ENCODE measurements at places on chromosomes 4 and X. TPM values are rescaled to one million over a fixed set of nuclear protein-coding genes. Genes with fewer than 3 reads are reported as not detected.

- H3K27ac ChIP-seq: no peak overlapping the region
- no peaks in the 10 kb centered on the region for H3K27me3 ChIP-seq
- H3K4me1 ChIP-seq: no peaks in the 10 kb centered on the region
- no peak overlapping the region for H3K4me3 ChIP-seq
- no peaks in the 10 kb centered on the region for H3K36me3 ChIP-seq
Measured at GRCh38 chrX:109760922-109761250, 27.8 kb upstream of the ACSL4 start.

DNA sequence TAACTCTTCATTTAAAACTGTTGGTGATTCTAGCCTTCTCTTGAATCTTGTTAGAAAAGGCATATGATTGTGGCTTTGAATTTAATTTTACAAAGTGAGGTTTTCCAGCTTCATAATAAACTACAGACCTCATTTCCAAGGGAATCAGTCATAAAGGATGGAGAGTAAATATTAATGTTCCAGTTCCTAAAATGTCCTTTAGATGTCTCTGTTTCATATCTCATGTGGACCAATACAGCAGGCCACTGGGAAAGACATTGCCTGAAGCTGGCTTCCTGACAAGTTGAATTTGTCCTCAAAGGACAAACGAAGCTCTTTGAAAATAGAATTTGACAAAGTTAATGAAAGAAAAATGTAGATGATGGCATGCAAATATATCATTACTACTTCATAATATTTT, 125.4 kb downstream of the ZNF330 start:
- no peak overlapping the region for H3K27ac ChIP-seq
- H3K4me1 ChIP-seq: peaks cover 35% of the 10 kb centered on the region
- DNase-seq: no peak
- no peaks in the 10 kb centered on the region for H3K36me3 ChIP-seq
- no peaks in the 10 kb centered on the region for H3K27me3 ChIP-seq

TLR1 gene
- total RNA-seq: 1.3 TPM

- H3K4me1 ChIP-seq: no peaks in the 10 kb centered on the region
- DNase-seq: no peak
Measured at GRCh38 chr4:43251841-43252240, 359.3 kb downstream of the GRXCR1 start.

- H3K36me3 ChIP-seq: no peaks in the 10 kb centered on the region
- no peaks in the 10 kb centered on the region for H3K27me3 ChIP-seq
- no peak overlapping the region for H3K4me3 ChIP-seq
- H3K4me1 ChIP-seq: peaks cover 26% of the 10 kb centered on the region
Measured at GRCh38 chrX:18543738-18544137, 118.3 kb downstream of the CDKL5 start.

DNA sequence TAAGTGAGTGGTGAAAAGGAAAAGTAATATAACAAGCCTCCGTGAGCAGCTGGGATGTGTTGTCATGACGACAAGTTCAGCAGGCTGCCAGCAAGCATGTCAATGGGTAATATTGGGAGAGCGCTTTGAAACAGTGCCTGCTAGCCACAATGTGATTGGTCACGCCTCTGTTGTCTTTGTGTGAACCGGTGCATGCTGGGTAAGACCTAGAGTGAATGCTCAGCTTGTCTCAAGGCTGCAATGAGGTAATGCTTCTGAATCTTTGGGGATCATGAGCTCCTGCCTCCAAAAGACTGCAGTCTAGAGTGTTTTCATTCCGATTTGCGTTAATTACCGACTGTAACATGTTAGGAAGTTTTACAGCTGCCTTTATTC, 54.9 kb downstream of the STOX2 start:
- no peak overlapping the region for H3K27ac ChIP-seq
- H3K27me3 ChIP-seq: no peaks in the 10 kb centered on the region
- DNase-seq: peak; percentile 48
- no peaks in the 10 kb centered on the region for H3K4me1 ChIP-seq
- H3K36me3 ChIP-seq: no peaks in the 10 kb centered on the region

GRCh38 chr4:19358015-19358414, 893.7 kb upstream of the SLIT2 start:
- H3K27ac ChIP-seq: no peak overlapping the region
- H3K4me3 ChIP-seq: no peak overlapping the region
- H3K36me3 ChIP-seq: no peaks in the 10 kb centered on the region
- no peaks in the 10 kb centered on the region for H3K4me1 ChIP-seq
- H3K27me3 ChIP-seq: no peaks in the 10 kb centered on the region
- DNase-seq: no peak

DNA sequence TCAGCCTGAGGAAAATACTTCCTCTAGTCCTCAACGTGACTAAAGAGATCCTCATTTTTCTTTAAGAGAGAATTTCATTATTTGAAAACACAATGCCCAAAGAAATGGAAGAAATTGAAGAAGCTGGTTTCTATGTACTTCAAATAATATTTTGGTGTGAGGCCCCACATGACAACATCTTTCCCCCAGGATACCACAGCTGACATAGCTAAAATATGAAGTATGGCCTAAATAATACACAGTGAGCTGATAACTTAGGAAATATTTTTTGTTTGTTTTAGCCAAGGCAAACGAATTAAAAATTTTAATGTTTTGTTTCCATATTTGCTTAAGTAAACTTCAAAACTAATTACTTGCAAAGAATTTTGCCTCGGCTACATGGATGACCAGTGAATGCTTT, 149.2 kb downstream of the CBR4 start:
- no peak overlapping the region for H3K4me3 ChIP-seq
- no peaks in the 10 kb centered on the region for H3K4me1 ChIP-seq
- no peaks in the 10 kb centered on the region for H3K27me3 ChIP-seq

GRCh38 chr4:138677212-138677611, 338.4 kb upstream of the NOCT start:
- H3K27ac ChIP-seq: no peak overlapping the region
- no peak overlapping the region for H3K4me3 ChIP-seq
- H3K4me1 ChIP-seq: peaks cover 14% of the 10 kb centered on the region
- no peaks in the 10 kb centered on the region for H3K36me3 ChIP-seq
- no peaks in the 10 kb centered on the region for H3K27me3 ChIP-seq

MAP7D3 gene
- total RNA-seq: 8.0 TPM

CT45A1 gene
- not detected for total RNA-seq

DNA sequence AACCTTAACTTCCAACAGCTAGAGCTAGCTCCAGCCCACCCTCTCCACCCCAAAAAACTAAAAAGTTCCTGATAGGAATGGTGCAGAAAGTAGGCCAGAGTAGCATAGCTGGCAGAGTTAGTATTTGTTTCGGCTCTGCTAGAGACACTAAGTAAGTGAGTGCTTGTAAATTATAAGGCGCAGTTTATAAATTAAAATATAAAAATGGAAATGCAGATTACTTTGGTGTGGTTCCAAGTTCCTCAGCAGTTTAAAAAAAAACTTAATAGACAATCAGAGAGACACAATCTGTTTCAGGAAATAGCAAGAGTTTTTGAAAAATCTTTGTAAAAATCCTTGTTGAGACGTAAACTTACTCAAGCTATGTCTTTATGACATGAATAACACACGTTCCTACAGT, 2.8 kb upstream of the LGI2 start:
- no peak for DNase-seq
- H3K27me3 ChIP-seq: peaks cover 74% of the 10 kb centered on the region

DNA sequence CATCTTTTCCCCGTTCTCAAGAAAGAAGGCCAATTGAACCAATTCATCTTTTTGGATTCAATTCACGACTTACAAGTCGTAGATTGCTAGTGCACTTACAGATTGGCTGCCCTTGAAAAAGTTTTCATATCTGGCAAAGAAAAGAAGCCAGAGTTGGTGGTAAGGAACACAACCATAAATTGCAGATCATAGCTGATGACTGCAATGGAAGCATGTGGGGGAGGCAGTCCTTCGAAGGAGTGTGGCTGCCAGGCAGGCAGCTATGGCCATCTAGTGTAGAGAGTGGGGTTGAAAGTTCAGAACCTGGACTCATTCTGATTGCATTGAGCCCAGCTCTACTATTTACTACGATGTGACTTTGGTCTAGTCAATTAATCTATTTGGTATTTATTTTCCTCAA, 4.5 kb downstream of the GPM6A start:
- no peak overlapping the region for H3K27ac ChIP-seq
- no peak for DNase-seq
- no peaks in the 10 kb centered on the region for H3K36me3 ChIP-seq

FATE1 gene
- not detected for total RNA-seq

- H3K4me1 ChIP-seq: peaks cover 9% of the 10 kb centered on the region
- no peak overlapping the region for H3K4me3 ChIP-seq
- H3K27ac ChIP-seq: no peak overlapping the region
- DNase-seq: no peak
Measured at GRCh38 chrX:129545408-129545807, 5.3 kb downstream of the OCRL start.

All from Calu3 (cell line).